Activated naive CD4-positive, alpha-beta T cell (primary cell): ENCODE measurements at places on chromosomes 6 and 20.

GRCh38 chr6:50427267-50427666 is 286.1 kb upstream of the TFAP2D start:
- DNase-seq: no peak

DNA sequence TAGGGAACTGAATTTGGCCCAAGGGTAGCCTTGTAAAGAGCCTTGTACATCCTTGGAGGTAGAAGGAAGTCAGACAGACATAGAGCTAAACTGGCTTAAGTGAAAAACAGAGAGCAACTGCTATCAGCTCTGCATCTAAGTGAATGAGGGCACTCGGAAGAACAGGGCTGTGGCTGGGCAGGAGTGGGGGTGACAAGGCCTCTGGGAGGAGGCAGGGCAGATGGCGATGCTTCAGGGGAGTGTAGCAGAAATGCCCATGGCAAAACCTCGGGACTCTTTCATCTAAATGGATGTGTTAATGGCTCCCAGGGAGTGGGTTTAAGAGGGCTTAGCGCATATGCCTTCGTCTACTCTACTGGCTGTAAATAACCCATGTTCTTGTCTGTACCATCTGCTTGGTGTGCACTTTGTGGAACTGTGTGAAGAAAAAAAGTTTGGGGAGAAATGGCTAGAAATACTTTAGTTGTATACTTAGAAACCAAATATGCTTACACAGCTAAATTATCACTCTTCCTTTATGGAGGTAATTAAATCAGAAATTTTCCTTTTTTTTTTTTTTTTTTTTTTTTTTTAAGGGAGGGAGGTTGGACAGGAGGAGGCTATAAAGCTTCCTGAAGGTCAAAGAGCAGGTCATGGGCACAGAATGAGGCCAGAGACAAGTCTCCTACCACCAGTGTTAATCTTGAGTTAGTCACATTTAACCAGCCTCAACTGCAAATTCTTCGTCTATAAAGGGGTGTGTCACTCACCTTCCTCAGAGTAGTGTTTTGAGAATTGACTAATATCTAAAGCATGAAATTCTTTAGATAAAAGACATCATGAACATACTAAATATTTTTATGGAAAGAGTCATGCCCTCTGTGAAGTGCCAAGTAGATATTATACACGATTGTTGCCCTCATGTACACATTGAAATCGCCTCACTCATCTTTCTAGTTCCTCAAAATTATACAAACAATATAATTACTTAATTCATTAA is 60.9 kb downstream of the FYN start:
- no peak for DNase-seq

GRCh38 chr6:170134471-170135440 is 156.1 kb downstream of the DLL1 start:
- DNase-seq: no peak

- DNase-seq: no peak
These were observed 232.3 kb downstream of the COL12A1 start for GRCh38 chr6:74973591-74973990.

- no peak for DNase-seq
These were observed 648.5 kb downstream of the TFAP2A start for GRCh38 chr6:9766240-9766915.

- no peak for DNase-seq
These were observed 5.2 kb downstream of the GTSF1L start for GRCh38 chr20:43721429-43722152.

DNA sequence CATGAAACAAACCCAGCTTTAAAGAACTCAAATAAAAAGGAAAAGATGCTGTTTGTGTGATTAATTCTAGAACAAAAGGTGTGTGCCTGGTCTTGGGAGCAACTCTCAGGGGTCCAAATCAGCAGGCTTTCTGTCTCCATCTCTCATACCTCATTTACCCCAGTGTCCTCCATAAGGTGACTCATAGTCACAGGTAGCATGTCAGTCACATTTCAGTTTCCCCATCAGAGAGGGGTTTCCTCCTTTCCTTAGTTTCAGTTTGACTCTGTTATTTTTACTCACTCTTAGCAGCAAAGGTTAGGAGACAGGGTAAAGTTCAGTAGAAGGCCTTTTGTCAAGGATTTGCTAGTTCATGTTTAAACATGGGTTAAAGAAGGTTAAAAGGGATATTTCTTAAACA is 46.2 kb downstream of the OGFRL1 start:
- DNase-seq: no peak

DNA sequence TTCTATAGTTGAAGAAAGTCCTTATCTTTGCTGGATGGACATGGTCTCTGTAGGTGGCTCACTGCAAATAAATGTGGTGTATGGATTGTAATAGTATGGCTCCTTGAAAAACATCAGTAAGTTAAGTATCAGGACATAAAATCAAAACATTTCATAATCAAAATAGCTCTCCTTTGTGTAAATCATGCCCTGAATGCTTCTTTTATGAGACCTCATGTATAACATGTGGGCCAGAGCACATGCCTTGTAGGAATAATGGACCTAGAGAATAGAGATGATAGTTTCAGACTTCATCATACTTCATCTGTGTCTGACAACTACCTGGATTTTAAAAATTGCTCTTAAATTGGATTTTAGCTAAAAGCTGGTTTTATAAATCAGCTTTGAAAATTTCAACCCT is 159.9 kb downstream of the ASCC3 start:
- no peak for DNase-seq

GRCh38 chr6:97215157-97215769 is 67.8 kb downstream of the MMS22L start:
- DNase-seq: no peak

DNA sequence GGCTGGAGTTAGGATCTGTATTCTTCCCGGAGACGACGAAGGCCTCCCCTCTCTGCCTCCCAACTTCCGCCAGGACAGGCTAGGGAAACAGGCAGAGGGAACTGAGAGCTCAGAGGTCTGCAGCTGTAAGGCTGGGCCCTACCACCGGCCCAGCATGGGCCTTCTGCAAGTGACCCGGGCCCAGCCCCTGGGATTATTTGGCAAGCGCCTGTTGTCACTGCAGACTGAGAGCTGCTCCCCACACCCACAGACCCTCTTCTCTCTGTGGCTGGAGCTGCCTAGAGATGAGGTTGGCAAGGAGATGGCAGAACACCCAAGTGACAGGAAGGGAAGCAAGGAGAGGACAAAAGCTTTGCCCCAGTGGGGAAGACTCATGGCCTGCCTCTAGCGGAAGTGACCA is 212.6 kb downstream of the ZDHHC14 start:
- DNase-seq: no peak

DNA sequence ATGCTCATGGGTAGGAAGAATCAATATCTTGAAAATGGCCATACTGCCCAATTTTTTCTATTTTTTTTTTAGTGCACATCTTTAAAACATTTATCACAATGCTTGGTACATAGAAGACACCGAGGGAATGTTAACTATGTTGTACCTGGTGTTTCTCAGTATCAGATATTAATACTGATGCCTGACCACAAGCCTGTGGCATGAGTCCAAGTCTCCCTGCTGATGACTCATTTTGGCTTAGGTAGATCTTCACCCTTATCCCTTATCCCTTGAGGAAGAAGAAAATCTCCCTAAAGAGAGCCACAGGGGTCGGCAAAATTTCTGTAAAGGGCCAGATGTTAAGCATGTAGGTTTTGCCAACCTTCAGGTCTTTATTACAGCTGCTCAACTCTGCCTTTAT is 14.5 kb downstream of the CD109 start:
- DNase-seq: no peak

GRCh38 chr6:163412801-163413344 is 1.6 kb upstream of the QKI start:
- no peak for DNase-seq

DNA sequence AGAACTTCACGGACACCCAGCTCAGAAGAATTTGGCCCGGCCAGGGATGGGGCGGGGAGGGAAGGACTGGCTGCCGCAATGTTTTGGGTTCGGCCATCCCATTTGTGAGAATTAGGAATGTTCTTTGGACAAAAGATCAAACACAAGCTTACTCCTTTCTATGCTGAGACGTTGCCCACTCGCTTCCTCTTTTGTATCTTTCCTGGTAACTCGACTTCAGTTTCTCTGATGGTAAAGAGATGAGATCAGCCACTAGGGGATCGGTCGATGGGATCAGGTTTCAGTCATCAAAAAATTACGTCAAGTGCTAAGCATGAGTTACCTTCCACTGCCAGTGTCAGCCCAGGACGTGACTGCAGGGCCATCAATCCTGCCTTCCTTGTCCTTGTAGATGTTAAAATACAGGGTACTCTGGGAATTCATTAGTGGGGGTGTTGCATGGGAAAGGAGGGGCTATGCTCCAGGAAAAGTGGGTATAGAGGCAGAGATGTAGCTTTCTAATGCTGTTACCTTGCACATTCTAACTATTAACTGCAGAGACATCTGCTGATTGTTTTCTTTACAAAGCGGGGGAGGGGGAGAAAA is 190.2 kb downstream of the TSHZ2 start:
- DNase-seq: no peak

DNA sequence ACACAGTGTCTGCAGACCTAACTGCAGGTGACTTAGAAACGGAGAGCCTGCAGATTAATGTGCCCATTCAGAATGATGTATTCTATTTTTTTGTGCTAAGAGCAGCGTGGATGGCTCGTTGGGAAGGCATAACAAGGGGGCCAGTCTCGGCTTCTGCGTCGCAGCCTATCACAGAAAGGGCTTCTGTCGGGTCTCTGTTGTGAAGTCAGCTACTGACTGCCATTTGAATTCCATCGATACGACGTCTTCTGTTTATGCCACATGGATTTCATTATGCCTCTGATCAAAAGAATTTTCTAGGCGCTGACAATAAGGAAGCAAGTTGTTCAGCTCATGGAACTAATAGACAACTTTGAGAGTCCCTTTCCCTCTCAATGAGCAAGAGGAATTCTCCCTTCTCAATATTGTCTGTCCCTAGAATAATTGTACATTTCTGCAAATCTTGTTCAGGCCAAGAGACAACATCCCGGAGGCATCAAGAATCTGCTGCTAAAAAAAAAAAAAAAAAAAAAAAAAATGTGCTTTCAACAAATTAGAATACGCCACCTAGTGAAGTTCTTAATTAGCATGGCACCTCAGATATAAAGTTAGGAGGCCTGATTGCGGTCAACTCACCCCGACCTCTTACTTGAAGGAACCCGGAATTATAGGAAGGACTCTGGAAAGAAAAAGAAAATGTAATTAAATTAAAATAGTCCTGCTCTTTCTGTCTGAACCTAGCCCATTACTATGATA is 223.9 kb downstream of the TSHZ2 start:
- DNase-seq: no peak

GRCh38 chr6:55033016-55033546 is 141.2 kb upstream of the HCRTR2 start:
- no peak for DNase-seq

DNA sequence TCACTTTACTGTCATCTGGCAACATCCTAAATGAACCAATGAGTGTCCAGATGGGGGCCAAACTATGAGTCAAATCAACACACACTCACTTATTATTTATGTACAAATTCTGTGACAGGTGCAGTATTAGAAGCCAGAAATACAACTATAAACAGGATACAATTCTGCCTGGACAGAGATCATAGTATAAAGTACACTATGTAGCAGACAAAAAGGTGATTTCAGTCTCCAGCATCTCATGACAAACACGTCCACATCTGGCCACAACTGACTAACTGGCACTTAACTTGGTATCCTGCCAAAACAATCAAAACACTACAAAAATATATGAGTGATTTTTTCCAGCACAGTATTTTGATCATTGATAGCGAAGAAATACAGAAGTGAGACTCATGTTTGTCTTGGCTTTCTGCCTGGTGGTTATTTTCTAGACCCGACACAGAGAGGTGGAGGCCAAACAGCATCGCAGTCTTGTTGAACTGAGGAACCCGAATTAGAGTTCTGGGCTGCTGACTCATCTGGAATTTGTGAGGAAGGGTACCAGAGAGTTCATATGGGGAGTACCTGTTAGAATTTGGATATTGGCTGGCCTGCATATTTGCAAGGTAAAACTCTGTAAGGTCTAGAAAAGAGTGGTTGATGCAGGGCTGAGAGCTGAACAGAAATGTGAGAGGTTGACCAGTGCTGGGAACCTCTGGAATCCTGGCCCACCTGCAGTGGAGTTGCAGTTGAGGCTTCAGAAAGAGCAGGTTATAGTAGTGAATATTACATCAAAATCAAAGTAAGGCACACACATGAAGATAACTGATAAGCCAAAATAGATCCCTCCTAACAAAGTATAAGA is 475.2 kb downstream of the PTPRT start:
- no peak for DNase-seq

DNA sequence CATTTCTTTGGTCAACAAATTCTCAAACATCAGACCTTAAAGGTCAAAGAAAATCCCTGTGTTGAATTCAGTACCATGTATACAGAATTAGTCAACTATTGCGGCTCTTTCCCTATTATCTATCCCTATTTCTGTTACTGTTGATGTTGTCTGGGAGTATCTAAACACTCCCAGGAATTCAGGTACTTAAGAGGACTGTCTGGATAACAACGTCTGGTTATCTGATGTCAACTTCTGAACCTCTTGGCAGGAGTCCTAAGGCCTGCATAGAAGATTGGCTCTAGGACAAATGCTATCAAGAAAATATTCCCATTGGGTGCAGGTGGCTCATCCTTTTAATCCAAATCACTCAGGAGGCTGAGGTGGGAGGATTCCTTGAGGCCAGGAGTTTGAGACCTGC is 255.6 kb downstream of the KHDC1L start:
- DNase-seq: no peak

GRCh38 chr6:72363844-72364740 is 257.8 kb upstream of the KCNQ5 start:
- DNase-seq: no peak

DNA sequence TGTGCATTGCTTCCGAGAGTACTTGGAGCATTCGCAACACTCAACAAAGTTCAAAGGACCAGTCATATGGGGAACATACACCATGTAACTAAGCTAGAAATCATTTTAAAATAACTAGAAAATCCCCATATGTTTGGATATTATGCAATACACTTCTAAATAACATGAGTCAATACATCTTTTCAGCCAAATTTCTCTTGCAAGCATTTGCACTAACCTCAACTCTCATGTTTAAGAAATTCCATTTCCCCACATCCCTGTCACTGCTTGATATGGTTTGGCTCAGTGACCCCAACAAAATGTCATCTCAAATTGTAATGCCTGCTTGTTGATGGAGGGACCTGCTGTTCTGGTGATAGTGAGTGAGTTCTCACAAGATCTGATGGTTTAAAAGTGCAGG is 85.7 kb upstream of the CST7 start:
- no peak for DNase-seq

- no peak for DNase-seq
These were observed 10.8 kb downstream of the SIM1 start for GRCh38 chr6:100453701-100454521.
